ENCODE measurements at places on chromosomes 11 and 22.

- DNase-seq: no peak
Measured at GRCh38 chr22:21029486-21030025, 2.8 kb downstream of the SLC7A4 start.

DNA sequence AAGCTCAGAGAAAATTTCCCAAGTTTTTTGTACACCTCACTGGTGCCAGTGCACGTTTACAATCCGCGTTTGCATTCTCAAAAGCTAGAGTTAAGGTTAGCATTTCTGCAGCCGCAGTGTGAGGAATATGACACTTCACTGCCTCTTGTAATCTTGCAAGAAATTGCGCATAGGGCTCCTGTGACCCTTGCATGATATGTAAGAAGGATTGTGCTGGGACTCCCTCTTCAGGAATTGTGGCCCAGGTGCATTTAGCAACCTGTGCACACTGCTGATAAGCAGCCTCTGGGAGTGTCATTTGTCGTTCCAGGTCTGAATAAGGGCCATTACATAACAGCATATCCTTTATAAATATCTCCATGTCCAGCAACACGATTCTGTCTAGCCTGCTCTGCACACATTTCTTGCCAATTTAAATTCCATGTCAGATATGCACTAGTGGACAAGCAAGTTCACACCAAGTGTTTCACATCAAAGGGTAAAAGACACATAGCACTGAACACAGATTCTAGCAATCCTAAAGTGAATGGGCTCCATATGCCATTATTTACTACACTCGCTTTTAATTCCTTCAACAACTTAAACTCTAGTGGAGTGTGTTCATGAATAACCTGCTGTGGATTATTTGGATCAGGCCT lies 69.2 kb upstream of the INCENP start:
- peak; percentile 66 for DNase-seq

DNA sequence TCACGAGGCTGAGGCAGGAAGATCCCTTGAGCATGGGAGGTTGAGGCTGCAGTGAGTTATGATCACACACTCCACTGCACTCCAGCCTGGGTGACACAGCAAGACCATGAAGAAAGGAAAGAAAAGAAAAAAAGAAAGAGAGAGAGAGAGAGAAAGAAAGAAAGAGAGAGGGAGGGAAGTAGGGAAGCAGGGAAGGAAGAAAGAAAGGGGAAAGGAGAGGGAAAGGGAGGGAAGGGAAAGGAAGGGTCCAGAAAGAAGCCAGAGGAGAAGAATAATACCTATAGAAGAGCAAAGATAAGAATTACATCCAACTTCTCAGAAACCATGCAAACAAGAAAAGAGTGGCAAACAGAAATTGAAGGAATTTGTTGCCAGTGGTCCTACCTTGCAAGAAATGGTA lies 17.2 kb upstream of the ZFTA start:
- DNase-seq: no peak

- no peak for DNase-seq
Measured at GRCh38 chr11:104005234-104005855, 31.1 kb upstream of the DDI1 start.

DNA sequence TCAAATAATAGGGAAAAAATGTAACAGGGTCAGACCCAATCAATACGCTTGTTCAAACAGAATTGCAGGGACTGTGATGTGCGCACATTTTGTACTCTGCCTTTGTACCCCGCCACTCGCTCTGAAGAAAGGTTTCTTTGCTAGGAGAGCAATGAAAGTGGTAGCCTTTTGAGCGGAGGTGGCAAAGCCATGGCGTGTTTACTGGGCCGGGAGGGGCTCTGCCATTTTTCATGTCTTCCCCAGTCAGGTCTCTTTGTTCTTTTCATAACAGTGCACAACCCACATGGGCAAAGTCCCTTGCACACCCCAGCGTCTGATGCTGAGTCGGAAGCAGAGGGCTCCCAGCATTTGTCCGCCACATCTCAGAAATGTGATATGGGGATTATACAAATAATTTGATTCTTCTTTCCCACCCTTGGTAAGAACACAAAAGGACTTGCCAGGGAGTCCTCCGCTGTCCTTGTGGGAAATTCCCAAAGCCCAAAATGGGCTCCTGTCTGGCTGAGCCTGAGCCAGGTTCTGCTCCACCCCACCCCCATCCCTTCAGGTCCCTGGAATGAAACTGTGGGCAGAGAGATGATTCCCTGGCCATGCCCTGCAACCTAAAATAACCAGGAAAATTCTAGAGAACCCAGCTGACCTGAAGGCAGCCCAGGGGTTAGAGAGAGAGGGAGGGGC lies 36.6 kb downstream of the C11orf58 start:
- no peak for DNase-seq

GRCh38 chr11:12075822-12076821 lies 34.3 kb upstream of the MICAL2 start:
- DNase-seq: no peak

- DNase-seq: no peak
Measured at GRCh38 chr11:14042686-14043465, 80.4 kb downstream of the SPON1 start.

DNA sequence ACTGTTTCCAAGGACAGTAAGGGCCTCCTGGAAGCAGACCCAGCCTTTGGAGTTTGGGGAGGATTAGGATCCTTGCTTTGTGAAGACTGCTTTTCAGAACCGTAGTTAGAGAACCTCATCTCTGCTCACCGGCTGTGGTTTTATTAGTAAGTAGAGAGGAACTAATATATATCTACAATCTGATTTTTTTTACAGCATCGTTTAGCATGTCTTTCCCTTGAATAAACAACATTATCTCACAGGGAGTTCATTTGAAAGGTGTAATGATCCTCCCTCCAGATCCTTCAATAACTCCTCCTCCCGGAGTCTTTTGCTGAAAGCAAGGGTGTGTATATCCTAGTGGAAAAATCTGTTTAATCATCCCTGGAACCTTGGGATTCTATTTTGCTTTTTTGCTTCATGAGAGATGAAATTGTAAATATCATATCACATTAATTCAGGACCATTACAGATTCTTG lies 132.7 kb downstream of the DBX1 start:
- DNase-seq: no peak

- DNase-seq: no peak
Measured at GRCh38 chr22:37290737-37291136, 8.4 kb downstream of the CYTH4 start.

DNA sequence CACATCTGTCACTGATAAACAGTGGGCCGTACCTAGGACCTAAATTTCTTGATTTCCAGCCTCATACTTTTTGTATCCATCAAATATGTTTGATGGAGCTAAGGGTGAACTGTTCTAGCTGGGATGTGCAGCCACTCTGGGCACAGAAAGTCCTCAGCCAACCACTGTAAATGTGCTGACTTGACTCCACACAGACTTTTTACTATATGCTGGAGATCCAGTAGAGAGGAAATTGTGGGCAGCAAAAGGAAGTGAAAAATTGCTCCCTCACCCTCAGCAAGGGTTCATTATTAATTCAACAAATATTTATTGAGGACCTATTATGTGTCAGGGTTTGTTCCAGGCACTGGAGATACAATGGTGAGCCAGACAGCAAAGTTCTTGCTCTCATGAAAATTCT lies 54.2 kb upstream of the AMPD3 start:
- DNase-seq: no peak

DNA sequence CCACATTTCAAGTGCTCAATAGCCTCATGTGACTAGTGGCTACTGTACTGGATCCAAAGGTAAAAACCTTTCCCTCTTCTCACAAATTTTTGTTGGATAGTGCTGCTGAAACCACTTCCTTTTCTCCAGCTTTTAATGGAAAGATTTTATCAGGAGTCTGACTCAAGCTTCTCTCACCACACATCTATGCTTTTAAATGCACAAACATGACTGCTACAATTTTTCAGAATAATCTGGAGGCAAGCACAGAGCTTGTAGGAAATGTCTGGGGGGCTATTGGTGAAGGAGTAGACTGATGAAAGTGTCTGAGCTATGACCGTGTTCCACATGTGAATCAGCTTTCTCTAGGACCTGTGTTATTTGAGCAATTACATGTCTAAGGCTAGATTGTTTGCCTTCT lies 101.1 kb upstream of the FAT3 start:
- no peak for DNase-seq

DNA sequence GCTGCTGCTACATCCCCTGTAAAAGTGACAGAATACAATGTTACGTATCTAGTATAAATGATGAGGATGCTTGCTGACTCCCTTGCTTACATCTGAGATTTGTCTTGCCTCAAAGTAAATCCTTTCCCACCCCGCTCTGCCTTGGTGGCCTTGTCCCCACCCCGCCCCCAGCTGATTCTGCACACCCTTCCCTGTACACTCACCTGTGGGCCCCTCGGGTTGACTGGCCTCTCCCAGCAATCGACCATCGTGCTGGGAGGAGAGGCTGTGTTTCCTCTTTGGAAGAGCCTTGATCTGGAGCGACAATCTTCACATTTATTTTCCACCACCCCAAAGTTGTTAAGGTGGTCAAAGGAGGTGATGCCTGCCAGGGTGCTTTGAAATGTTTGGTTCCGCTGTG lies 249.4 kb downstream of the TBC1D22A start:
- DNase-seq: no peak

GRCh38 chr22:41762980-41763779 lies 37.3 kb upstream of the CCDC134 start:
- peak; percentile 39 for DNase-seq

GRCh38 chr11:108693852-108694251 lies 29.0 kb downstream of the DDX10 start:
- DNase-seq: no peak

DNA sequence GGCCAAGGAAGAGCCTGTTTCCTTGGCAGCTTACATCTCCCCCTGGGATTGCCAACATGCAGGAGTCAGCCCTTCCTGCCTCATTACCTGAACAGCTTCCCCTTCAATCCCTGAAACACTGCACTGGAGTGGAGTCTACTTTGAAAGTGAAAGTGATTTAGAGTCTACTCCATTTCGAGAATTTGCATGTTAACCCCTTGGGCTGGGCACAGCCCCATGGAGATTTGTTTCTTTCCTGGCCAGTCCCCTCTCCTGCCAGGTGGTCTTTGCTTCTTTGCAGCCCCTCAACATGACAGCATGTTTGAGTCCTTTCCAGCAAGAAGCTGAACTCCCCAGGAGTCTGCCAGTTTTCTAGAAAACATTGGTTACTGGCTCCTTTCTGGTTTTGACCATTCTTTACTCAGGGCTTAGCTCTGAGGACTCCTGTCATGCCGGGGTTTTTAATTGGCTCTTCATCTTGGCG lies 59.9 kb downstream of the TRAF6 start:
- no peak for DNase-seq

- no peak for DNase-seq
Measured at GRCh38 chr11:117200813-117201657, 1.9 kb downstream of the TAGLN start.

DNA sequence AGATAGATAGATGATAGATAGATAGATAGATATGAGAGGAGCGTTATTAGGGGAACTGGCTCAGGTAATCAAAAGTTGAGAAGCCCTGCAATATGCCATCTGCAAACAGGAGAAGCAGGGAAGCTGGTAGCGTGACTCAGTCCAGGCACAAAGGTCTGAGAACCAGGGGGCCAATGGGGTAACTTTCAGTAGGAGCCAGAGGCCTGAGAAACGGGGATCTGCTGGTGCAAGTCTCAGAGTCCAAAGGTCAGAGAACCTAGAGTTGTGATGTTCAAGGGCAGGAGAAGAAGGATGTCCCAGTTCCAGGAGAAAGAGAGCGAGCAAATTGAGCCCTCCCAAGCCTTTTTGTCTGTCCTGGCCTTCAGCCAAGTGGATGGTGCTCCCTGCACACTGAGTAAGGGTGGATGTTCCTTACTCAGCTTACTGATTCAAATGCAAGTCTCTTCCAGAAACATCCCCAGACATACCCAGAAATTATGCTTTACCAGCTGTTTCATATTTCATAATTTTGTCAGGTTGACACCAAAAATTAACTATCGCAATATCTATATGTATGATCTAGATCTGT lies 87.8 kb upstream of the SLC22A12 start:
- no peak for DNase-seq

DNA sequence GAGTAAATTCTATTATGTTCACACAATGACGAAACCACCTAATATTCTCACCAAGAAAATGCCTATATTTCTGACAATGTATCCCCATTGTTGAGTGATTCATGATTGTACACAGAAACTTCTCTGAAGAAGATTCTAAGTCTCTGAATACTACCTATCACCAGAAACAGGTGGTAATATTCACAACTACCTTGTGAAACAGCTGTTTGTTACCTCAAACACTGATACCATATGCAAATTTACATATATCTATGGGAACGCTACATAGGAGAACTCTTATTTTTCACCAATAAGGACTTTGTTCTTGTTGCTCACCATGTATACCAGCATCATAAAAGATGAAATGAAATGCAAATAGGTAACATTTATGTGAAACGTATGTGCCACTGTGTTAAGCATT lies 59.3 kb downstream of the PDGFD start:
- no peak for DNase-seq

DNA sequence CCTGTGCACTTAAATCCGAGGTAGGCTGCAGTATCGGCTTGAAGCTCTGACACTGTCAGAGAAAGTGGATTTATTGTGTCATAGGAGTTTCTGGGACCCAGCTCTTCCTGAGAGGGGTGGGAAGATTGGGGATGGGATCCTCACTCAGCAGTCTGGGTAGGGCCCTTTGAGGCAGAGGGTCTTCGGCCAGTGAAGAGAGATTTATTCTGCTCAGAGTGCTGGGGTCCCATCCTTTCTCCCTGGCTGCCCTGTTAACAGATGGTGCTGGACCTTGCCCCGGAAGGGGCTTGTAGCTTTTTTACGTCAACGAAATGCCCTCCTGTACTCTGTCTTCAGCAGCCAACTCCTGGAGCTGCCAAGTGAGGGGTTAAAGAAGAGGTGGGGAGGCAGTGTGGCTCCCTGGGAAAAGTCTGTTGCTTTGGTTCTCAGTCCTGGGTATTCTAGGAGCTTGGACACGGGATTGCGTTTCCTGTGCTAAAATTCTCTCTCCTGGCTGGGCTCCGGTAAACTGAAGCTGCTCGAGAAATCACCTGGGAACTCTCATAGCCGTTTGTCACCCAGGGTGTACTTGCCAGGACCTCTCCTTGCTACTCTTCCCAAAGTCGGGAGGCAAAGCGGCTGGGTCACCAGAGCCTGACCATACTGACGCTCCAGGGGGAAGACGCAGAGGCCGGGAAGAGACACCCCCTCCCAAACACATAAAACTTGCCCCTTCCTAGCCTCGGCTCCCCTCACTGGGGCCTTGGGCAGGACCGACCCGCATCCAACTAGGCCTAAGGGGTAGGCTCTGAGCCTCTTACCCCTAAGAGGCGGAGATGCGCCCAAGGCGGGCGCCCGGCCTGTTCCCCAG lies 806 bp upstream of the SMDT1 start:
- no peak for DNase-seq

GRCh38 chr22:43890901-43891331 lies 897 bp downstream of the PNPLA5 start:
- no peak for DNase-seq

GRCh38 chr11:107791343-107792048 lies 67.1 kb downstream of the SLC35F2 start:
- DNase-seq: no peak

Data from Calu3 (cell line).